ENCODE measurements at places on chromosomes 2 and 18. TPM values are rescaled to one million over a fixed set of nuclear protein-coding genes. Genes with fewer than 3 reads are reported as not detected.
A peak's percentile ranks its signal among the peaks of the same experiment; 100 is the strongest.

DNA sequence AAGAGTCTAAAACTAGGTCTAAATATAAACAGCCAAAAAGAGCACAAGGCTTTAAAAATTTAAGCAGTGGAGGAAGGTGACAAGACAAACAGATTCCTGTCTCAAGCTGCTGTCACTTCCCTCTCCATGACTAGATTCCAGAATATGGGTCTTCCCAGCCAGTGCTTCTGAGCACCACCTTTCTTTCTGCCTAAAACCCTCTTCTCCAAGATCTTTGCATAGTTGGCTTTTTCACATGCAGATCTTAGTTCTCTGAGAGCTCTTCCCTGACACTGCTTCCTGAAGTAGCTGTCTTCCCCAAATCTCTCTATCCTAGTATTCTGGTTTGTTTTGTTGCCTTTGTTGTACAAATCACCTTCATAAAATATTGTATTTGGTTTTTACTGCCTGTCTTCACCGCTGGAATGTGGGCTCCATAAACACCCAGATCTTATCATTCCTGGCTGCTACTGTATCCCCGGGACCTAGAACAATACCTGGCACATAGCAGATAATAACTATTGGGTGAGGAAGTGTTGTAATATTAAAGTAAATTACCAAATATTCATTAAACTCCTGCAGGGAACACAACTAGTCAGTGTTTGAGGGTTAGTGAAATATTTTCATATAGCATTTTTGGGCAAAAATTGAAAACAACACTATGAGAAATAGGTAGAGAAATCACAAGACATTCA is 150.2 kb downstream of the CCDC85A start:
- no peak for DNase-seq

The CRIM1 gene
- total RNA-seq = 47.9 TPM

The FOSL2 gene
- total RNA-seq = 5.8 TPM

- no peak for DNase-seq
Observed at GRCh38 chr2:10332402-10333246, 29.9 kb downstream of the HPCAL1 start.

GRCh38 chr2:75243219-75243618 is 43.9 kb upstream of the TACR1 start:
- no peak for DNase-seq

The EVX2 gene
- 0.73 TPM for total RNA-seq

GRCh38 chr18:79625195-79625923 is 54.2 kb upstream of the CTDP1 start:
- peak; percentile 40 for DNase-seq

The GBX2 gene
- total RNA-seq = 4.4 TPM

GRCh38 chr18:13381944-13382365 is 163.4 kb downstream of the LDLRAD4 start:
- peak; percentile 81 for DNase-seq

- no peak for DNase-seq
Observed at GRCh38 chr2:18498531-18498930, 61.9 kb downstream of the RDH14 start.

The CFC1 gene
- total RNA-seq = 1.3 TPM

DNA sequence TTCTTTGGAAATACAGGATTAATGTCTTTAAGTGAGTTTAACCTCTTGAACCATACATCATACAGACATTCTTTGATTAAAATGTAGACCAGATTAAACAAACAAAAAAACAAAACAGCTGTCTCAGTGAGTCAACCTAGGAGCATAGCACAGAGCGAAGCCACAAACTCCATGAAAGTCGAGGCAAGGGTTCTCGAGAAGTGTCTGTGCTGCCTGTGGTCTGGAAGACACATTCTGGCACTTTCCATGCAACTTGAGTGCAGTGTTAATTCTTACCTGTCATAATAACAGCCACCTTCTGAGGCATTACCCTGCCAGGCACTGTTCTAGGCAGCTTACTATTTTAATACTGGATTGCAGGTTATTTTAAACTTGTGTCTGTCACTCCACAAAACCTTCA is 435.5 kb upstream of the MMADHC start:
- no peak for DNase-seq

DNA sequence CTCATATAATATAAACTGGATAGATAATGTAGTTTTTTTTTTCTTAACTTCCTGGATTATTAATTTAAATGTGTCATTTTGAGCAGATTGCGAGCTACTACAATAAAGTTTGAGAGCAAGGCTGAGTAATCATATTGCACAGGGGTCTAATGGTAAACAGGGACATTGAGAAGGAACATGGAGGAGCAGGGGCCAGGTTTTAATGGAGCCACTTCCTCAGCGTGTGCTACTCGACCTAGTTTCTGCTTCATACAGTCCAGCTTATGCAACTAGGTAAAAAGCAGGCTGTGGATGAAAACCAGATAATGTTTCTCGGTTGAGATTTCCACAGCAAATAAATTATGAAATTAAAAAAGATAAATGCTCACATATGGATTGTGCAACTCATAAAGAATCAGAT is 1915.7 kb upstream of the CELF4 start:
- DNase-seq = no peak

- DNase-seq = no peak
Observed at GRCh38 chr18:73462092-73462491, 594.3 kb upstream of the NETO1 start.

Data from cerebellum (tissue), 4 donors.